ENCODE measurements at places on chromosomes 13 and 19. TPM values are rescaled to one million over a fixed set of nuclear protein-coding genes. Genes with fewer than 3 reads are reported as not detected.

The FKRP gene
- 5.5 TPM for total RNA-seq

The FFAR2 gene
- not detected for total RNA-seq

The HCN2 gene
- 0.22 TPM for total RNA-seq

GRCh38 chr13:26943748-26944147 lies 183.2 kb upstream of the GPR12 start:
- DNase-seq: no peak

- no peak for DNase-seq
Observed at GRCh38 chr13:41502673-41503072, 45.3 kb downstream of the RGCC start.

DNA sequence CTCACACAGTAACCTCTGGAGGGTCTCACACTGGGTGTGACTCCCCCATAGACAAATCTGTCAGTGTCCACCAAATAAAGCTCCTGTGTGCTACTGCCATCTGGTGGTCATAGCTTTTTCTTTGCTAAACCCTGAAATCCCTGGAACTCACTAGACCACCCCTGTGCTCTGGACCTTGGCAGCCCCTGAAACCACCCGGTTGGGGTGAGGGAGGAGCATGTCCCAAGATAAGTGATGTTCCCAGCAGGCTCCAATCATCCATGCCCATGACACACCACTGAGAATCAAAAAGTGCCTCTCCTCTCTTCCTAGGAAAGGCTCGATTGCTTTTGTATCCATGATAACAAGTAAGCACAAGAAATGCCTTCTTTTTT lies 6.5 kb upstream of the HSD17B14 start:
- DNase-seq: peak; percentile 17

DNA sequence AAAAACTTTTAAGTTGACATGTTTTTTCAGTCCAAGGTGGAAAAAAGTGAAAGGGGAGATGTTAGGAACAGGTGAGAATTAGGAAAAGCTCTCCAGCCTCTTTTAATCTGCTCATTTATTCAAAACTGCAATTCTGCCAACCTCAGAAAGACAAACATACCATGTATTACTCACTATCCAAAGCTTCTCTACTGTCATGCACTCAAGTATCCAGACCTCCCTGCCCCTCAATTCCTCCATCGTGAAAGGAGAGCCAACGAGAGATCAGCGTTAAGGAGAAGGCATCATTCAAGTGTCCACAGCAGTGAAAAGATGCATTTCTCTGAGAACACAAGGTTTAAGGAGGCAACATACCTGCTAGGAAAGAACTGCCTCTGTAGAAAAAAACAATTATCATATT lies 24.5 kb downstream of the DIAPH3 start:
- DNase-seq: no peak

GRCh38 chr13:101942038-101942437 lies 459.8 kb downstream of the FGF14 start:
- no peak for DNase-seq

DNA sequence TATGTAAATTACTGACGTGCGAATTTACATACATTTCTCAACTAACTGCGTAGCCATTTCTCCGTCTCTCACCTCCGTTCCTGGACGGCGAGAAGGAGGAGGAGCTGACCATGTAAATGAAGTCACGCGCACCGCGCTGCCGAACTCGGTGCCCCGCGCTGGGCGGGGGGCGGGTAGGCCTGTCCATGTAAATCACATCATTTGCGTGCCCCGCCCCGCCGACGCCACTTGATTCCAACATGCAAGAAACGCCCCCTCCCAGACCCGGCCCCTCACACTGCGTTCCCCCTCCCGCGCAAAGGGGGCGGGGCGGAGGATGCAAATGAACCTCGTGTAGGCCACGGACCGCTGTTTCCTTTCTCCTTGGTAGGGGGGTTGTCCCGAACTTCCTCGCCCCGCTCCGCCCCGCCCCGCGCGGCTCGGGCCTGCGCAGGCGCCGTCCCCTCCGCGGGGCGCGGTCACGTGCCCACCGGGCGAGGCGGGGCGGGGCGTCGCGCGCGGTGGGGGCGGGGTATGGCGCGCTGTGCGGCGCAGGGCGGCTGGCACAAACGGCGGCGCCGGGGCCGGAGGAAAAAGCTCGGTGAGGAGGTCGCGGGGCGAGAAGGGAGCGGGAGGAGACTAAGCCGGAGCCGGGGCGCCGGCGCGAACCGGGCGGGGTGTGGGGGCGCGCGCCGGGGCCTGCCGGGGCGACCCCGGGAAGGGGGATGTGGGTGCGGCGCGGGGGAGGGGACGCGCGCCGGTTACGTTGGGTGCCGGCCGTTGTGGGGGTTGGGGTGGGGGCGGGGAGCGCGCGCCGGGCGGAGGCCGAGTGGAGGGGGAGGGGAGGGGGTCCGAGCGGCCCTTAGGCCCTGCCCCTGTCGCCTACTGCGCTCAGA lies at the start of gene EGLN2:
EGLN2 (plus strand) TSS at position 509 of the 875 bp plus-strand sequence. CDS start 1,382 bp downstream, outside the sequence.
- DNase-seq: peak; percentile 98

- no peak for DNase-seq
Observed at GRCh38 chr19:29562299-29563297, 36.8 kb downstream of the VSTM2B start.
